ENCODE measurements at places on chromosomes 3 and 15.

DNA sequence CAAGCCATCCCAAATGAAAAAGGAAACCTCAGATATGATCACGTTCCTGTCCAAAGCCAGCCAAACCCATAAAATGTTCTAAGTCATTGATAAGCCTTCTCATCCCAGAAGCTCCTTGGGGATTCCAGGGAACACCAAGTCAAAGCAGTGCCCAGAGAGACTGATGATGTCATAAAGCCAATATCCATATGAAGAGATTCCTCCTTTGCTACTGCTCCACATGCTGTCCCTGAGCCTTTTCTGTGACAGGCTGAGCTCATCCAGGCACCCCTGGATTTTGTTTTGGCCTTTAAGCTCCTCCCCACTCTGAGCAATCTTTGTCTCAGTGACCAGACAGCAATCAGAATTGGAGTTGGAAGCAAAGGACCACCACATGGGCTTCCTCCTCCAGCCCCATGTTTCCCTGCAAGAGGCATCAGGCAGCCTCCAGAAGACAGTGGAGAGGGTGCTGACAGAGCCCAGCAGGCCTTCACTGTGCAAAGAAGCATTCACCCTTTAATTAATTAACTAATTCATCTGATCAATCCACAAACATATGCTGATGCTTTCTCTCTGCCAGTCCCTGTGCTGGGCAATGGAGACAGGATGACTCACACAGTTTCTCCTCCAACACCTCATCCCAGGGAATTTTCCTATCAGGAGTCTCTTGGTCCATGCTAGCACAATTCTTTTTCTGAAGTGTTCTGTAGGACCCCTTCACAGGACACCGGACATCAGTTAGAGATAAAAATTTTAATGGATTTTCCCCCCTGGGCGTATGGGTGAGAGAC, 25.0 kb downstream of the MEX3B start:
- no peak for DNase-seq

- no peak for DNase-seq
Measured at GRCh38 chr3:19190602-19191001, 42.3 kb downstream of the KCNH8 start.

DNA sequence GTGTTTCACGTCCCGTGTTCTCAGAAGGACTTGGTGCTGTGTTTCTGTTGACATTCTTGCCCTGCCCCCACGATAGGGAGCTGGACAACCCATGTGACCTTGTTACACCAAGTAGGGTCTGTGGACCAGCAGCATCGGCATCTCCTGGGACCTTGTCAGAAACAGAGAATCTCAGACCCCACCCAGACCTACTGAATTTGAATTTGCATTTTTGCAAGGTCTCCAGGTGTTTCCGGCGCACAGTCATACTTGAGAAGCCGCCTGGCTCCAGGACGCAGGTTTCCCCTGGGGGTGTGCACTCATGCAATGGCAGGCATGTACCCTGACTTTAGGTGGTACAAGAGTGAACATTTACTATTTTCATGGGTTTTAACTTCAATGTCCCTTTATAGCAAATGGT, 117.9 kb downstream of the TLE3 start:
- no peak for DNase-seq

DNA sequence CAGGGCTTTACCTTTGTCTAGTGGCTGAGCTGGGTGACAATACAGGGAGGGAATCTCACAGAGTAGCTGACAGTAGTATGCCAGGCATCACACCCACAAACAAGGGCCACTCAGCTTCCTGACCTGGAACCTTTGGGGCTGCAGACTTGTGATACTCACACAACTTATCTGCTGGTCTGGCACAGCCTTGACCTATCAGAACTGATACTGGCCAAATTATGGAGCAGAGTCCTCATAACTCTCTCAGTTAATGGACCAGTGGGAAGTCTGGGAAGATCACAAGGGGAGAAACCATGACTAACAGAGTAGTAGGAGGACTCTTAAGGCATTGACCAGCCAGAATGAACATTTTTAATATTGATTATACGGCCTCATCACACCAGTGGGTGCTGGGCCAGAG, 19.4 kb downstream of the MRPL46 start:
- no peak for DNase-seq

DNA sequence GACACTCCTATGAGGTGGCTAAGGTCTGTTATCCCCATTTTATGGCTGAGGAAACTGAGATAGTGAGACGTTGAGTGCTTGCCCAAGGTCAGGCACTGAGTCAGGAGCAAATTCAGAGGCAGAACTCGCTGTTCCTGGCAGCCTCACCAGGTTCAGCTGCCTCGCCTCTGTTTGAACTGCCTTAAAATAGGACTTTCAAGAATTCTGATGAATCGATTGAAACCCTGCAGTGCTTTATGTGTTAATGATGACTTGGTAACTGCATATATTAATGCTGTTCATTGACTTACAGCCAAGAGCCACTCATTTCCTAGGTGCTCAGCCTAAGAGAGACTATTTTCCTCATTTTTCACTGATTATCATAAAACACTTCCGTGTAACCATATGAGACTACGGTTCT, 79.5 kb upstream of the BHLHE40 start:
- no peak for DNase-seq

- no peak for DNase-seq
Measured at GRCh38 chr3:60444898-60445437, 806.3 kb downstream of the FHIT start.

GRCh38 chr15:28269097-28269496, 52.9 kb downstream of the HERC2 start:
- no peak for DNase-seq

DNA sequence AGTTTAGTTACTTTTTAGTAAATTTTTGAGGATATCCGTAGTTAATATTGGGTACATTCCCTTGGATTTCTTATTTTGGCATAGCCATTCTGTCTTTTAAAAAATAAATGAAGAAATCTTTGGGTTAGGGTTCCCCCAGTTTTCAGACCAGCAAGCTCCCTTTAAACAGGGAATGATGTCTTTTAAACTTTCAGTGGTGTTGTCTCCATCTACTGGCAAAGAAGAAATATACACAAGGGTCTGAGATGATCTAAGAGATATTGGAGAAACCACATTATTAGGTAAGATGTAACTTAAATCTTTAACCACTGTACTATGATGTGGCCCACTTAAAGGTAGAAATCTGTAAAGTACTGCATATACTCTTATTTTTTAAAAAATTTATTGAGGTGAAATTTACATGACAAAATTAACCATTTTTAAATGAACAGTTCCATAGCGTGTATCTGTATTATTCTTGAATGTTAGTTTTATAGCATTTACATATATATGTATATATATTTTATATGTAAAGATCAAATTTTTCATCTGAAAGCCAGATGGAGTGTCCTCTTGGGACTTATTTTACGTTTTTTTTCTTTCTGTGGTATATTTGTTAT, 35.1 kb upstream of the EIF3J start:
- peak; percentile 24 for DNase-seq

DNA sequence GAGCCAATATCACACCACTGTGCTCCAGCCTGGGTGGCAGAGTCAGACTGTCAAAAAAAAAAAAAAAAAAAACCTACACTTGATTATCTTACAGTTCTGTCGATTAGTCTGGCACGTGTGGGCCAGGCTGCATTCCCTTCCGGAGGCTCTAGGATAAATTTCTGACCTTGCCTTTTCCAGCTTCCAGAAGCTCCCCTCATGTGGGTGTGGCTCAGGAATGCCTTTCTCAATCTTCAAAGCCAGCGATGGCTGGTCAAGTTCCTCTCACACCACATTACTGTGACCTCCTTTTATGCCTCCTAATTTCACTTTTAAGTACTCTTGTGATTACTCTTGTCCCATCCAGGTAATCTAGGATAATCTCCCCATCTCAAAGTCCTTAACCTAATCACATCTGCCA, 58.2 kb upstream of the DUT start:
- no peak for DNase-seq

DNA sequence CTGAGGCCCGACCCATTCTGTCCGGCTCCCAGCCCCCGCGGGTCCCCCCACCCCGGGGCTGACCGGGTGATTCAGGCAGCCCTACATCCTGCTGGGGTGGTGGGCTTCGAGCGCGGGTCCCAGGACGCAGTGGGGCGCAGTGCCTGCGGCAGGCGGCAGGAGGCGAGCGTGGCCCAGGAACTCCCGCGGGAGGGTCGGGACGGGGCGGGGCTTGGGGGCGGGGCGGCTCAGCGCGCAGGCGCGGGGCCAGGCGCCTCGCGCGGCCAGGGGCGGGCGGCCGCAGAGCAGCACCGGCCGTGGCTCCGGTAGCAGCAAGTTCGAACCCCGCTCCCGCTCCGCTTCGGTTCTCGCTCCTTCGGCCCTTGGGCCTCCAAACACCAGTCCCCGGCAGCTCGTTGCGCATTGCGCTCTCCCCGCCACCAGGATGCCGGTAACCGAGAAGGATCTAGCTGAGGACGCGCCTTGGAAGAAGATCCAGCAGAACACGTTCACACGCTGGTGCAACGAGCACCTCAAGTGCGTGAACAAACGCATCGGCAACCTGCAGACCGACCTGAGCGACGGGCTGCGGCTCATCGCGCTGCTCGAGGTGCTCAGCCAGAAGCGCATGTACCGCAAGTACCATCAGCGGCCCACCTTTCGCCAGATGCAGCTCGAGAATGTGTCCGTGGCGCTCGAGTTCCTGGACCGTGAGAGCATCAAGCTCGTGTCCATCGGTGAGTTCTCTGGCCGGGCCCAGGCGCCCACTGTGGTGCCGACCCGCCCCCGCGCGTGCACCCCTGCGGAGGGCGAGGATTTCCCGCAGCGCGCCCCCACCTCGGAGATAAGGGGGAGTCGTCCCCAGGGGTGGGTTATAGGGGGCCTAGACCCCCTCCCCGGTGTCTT, at the start of gene FLNB:
TSS of gene FLNB (plus strand) at position 282 of the 885 bp plus-strand sequence. CDS start at position 425, 143 bp downstream.
- peak; percentile 59 for DNase-seq

- no peak for DNase-seq
Measured at GRCh38 chr3:128493570-128494366, 767 bp upstream of the GATA2 start.

All from C1 segment of cervical spinal cord (tissue), 14 donors.